Activated T-helper 2 cell treated with anti-CD3 and anti-CD28 coated beads, Interferon-gamma antibody, Interleukin-2, Interleukin-4, amounts not matched to agents 10 μg/mL and 5 μg/mL and 100 μg/mL, durations not matched to agents 14 hours and 24 hours and 36 hours (primary cell): ENCODE measurements at places on chromosomes 12 and 14.

- DNase-seq = peak; percentile 31
- H3K36me3 ChIP-seq = no peaks in the 10 kb centered on the region
- no peak overlapping the region for H3K4me3 ChIP-seq
- no peak overlapping the region for H3K27ac ChIP-seq
- H3K27me3 ChIP-seq = no peaks in the 10 kb centered on the region
These were observed 42.4 kb upstream of the SGPP1 start for GRCh38 chr14:63770187-63770807.

GRCh38 chr14:22748631-22749068 lies 17.8 kb upstream of the OXA1L start:
- no peak for DNase-seq
- H3K4me3 ChIP-seq = no peak overlapping the region
- H3K4me1 ChIP-seq = peaks cover 21% of the 10 kb centered on the region
- peaks cover 45% of the 10 kb centered on the region for H3K27me3 ChIP-seq
- no peaks in the 10 kb centered on the region for H3K36me3 ChIP-seq

GRCh38 chr12:50638482-50638880 lies 125.4 kb upstream of the ATF1 start:
- no peak for DNase-seq
- no peaks in the 10 kb centered on the region for H3K27me3 ChIP-seq
- peaks cover 43% of the 10 kb centered on the region for H3K4me1 ChIP-seq

DNA sequence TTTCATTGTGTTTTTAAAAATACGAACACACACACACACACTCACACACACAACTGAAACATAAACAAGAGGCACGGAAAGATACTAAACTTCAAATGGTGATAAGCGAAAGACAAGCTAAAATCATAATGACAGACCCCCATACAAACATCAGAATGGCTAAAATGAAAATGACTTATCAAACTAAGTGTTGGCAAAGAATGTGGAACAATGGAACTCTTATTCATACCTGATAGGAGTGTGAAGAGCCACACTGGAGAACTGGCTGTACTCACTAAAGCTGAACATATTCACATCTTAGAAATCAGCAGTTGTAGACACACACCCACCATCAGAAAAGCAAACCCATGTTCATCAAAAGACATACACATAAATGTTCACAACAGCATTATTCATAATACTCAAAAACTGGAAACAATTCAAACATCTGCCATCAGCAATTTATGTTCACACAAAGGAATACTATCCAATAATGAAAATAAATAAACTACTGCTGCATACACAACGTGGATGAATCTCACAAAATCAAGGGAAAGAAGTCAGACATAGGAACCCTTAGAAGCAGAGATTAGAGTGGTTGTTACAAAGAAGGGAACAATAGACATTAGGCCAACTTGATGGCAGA lies 11.8 kb downstream of the STXBP6 start:
- H3K4me1 ChIP-seq = no peaks in the 10 kb centered on the region
- no peaks in the 10 kb centered on the region for H3K36me3 ChIP-seq
- H3K27me3 ChIP-seq = no peaks in the 10 kb centered on the region
- H3K27ac ChIP-seq = no peak overlapping the region
- no peak for DNase-seq

- peaks cover 43% of the 10 kb centered on the region for H3K4me1 ChIP-seq
- no peaks in the 10 kb centered on the region for H3K27me3 ChIP-seq
- no peak for DNase-seq
- peak overlapping the region; percentile 100 for H3K27ac ChIP-seq
These were observed 642 bp upstream of the PAN2 start for GRCh38 chr12:56334490-56334793.
